ENCODE measurements at places on chromosomes 3 and 15.

GRCh38 chr15:69628256-69629093, 175.9 kb downstream of the RPLP1 start:
- DNase-seq = no peak

- DNase-seq = no peak
Measured at GRCh38 chr3:138036572-138036971, 26.6 kb downstream of the CLDN18 start.

DNA sequence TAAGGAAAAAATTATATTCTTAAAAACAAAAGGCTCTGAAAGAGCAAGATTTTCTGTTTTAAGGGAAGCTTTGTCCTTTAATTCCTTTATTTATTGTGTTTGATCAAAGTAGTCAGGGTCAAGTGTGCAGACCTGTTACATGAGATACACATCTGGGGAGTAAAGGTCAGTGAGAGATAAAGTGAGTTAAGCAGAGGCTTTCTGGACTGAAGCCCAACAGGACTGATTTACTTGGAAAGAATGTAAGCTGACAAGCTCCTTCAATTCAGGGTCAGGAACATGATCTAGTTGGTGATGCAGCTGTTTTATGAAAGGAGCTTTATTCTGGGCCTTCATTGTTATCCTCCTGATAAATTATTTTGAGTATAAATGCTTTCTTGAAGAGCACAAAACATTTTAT, 20.7 kb upstream of the OTOL1 start:
- DNase-seq = no peak

GRCh38 chr3:175748087-175748730, 889.1 kb downstream of the NAALADL2 start:
- no peak for DNase-seq

DNA sequence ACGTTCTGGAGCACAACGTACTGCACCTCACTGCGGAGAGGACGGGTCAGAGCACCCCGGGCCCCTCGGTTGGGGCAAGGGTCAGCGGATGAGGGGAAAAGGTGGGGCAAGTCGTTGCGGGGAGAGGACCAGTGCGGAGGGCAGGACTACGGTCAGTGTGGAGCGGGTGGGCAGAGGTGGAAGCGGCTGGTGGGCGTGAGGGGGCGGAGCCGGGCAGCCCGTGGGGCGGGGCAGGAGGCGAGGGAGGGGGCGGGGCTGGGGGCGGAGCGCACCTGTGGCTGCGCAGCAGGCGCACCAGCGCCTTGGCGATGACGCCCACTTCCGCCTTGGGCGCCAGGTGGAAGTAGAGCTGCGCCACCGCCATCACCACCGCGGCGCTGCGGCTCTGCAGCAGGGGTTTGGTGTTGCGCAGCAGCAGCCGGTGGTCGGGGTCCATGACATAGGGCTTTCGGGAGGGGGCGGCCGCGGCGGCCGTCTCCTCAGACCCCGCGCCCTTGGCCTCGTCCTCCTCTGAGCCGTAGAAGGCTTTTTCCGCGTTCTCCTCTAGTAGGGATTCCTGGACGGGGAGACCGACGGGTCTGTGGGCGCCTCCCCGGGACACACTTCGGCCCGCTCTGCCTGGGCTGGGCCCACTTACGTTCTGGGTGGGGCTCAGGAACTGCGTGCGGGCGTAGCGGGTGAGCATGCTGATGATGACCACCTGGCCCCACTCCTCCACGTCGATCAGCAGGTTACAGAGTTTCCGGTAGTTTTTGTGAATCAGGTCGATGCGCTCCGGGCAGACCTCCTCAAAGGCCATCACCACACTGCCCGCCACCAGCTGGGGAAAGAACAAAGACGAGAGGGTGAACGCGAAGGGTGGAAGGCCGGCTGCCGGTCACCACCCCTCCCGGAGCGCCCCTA, 29.2 kb downstream of the AP3B2 start:
- DNase-seq = no peak

DNA sequence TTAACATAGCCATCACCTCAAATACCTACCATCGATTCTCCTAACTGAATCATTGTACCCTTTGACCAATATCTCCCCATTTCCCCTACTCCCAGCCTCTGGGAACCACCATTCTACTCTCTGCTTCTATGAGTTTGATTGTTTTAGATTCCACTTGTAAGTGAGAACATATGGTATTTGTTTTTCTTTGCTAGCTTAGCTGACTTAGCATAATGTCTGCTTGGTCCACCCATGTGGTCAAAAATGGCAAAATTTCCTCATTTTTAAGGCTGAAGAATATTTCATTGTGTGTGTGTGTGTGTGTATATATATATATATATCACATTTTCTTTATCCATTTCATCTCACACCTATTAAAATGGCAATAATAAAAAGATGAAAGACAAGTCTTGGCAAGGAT, 469.3 kb downstream of the FHIT start:
- no peak for DNase-seq

DNA sequence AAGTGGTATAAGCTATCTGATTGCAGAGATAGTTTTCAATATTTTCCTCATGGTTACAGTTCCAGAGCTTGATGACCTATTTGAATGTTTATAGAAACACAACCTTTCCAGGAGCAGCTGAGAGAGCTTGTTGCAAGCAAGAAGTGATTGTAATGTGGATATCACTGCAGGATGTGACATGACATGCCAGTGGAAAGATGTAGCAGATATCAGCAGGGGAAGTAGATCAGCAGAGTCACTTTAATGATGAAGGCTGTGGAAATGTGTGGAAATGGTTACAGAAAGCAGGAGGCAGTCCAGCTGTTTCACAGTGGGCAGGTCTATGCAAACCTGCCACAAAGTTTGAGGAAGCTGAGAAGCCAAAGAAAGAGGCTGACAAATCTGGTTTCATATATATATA, 21.0 kb downstream of the TMEM158 start:
- no peak for DNase-seq

DNA sequence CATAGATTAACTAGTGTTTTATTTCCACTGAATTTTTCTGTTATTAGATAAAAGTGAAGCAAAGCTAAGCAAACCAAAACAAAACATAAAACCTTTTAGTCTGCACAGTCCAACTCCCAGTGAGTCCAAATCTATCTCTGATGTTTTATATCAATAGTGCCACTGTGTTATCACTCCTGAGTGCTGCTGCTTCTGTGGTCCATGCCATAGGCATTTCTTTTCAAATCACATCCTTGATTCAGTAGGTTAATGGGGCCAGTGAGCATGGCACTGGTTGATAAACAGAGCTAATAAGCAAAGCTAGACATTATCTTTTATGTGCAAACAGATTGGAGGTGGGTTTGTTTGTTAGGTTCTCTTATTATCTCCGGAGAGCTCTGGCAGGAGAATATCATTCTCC, 30.0 kb downstream of the RBMS3 start:
- DNase-seq = no peak

- no peak for DNase-seq
Measured at GRCh38 chr3:129917423-129918007, 24.0 kb upstream of the TMCC1 start.

GRCh38 chr3:123297627-123297899, 95.8 kb downstream of the SEC22A start:
- DNase-seq = no peak

GRCh38 chr3:86645756-86646155, 345.2 kb downstream of the VGLL3 start:
- no peak for DNase-seq

DNA sequence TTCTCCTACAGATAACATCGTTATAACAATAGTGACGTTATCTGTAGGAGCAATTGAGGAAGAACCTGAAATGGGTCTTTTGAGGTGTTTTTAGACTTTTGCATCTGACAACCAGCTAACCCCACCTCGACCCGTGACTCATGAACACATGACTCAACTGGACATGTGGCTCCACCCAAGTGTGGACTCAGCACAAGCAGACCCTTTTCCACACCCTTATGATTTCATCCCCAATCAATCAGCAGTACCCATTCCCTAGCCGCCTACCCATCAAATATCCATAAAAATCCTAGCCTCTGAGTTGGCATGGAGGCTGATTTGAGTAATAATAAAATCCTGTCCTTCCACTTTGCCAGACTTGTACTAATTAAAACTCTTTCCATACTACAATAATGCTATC, 255.4 kb downstream of the ARPP21 start:
- DNase-seq = no peak

GRCh38 chr3:194620196-194620595, 13.0 kb downstream of the TMEM44 start:
- DNase-seq = no peak

- DNase-seq = no peak
Measured at GRCh38 chr3:19739504-19739903, 194.5 kb downstream of the EFHB start.

GRCh38 chr3:72100080-72100511, 315.1 kb upstream of the PROK2 start:
- DNase-seq = no peak

GRCh38 chr3:126266850-126267168, 86.4 kb upstream of the ALDH1L1 start:
- no peak for DNase-seq

DNA sequence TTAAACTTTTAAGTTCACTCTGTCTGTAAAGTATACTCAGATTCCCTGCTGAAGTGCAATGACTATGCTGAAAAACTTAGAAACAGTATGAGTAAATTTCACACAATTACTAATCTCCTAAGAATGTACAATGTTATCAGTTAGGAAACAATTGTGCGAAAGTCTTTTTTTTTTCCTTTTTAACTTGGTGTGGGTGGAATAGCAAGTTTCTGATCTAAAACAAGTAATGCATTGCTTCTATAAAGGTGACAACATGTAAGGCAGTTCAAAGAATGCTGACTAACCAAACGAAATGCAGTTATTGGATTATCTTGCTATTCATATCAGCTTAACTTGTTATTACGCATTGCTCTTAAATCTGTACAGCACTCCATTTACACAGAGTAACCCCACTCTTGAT, 19.3 kb upstream of the SLC12A8 start:
- DNase-seq = peak; percentile 48

GRCh38 chr3:49867871-49868321, 1.8 kb downstream of the CAMKV start:
- peak; percentile 55 for DNase-seq

GRCh38 chr3:120196812-120197211, 88.2 kb downstream of the GPR156 start:
- DNase-seq = no peak

- DNase-seq = peak; percentile 51
Measured at GRCh38 chr15:59594493-59594942, 17.1 kb upstream of the GCNT3 start.

GRCh38 chr3:131849616-131850015, 185.2 kb downstream of the CPNE4 start:
- DNase-seq = no peak

All from GM03348 (cell line).